Stimulated activated CD4-positive, alpha-beta T cell treated with anti-CD3 and anti-CD28 coated beads, Interleukin-2, amount 100 ng/mL, for 4 hours (primary cell): ENCODE measurements at places on chromosomes 16 and 17.

GRCh38 chr17:17186551-17187505, 19.3 kb downstream of the PLD6 start:
- no peak for DNase-seq

DNA sequence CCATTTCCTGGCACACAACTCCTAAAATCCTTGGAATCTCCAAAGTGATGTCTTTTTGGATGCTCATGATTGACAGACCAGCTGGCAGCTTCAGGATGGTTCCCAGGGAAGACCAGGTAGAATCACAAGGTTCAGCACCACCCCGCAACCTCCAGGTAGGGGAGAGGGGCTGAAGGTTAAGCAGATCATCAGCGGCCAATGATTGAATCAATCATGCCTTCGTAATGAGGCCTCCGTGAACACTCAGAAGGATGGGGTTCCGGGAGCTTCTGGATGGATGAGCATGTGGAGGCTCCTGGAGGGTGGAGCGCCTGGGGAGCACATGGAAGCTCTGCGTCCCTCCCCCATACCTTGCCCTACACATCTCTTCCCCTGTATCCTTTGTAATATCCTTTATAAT, 185.9 kb downstream of the SEC14L1 start:
- DNase-seq, result no peak

- DNase-seq, result no peak
Observed at GRCh38 chr17:74558882-74559519, 8.3 kb downstream of the CD300H start.

DNA sequence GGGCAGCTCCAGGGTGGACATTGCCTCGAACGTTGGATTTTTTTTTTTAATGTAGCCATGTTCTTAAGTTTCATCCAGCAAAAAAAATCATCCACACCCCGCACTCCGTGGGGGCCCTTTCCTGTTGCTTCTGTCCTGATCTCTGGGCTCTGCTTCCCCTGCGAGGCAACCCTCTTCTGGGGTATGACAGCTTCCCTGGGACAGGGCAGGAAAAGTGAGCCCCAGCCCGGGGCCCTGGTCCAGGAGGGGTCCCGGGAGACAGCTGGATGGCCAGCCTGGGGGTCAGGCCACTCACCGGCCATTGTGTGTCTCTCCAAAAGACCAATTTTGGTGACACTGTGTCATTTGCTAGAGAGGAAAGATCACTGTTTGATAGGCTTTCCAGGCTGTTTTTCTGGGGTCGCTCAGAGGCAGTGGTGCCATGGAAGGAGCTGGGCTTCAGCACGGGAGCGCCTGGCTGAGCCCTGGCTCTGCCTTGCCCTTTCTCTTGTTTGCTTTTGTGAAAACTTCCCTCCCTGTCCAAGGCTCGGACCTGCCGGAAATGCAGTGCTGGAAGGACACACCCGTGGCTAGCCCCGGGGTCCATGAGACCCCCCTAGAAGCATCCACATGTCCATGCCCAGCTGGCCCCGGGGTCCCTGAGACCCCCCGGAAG, 41.0 kb upstream of the CHMP6 start:
- DNase-seq, result no peak

DNA sequence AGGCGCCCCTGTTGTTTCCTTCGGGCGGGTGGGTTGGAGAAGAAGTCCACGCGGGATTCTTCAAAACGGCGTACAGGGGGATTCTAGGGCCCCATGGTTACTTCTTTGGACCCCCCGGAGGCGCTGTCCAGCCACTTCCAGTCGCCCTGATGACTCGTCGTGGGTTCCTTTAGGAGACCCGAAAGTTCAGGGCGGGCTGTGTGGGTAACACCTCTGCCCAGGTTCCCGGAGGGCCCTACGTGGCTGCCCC, 716 bp upstream of the HIC1 start:
- DNase-seq, result no peak

- no peak for DNase-seq
Observed at GRCh38 chr17:81978524-81979298, 1.3 kb downstream of the ASPSCR1 start.

DNA sequence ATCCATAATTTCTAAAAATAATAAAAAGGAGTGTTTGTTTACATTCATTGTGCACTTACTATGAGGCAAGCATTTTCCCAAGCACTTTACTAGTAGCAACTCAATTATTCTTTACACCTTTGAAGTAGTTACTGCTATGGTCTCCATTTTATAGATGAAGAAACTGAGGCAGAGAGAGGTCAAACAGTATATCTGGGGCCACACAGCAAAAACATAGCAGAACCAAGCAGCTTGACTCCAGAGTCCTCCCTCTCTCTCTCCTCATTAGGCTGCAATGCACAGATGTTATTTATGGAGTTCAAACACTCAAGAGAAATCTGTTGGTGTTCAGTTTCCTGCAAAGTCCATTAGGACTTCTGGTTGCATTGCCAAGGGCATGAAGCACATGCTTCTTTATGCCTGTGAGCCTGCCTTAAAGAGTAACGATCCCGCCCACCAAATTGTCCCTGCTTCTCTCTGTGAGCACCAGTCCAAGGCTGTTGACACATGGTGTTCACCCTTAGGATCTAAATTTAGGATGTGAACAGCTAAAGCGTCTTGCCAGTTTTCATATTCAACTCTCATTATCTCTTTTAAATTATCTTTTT, 44.0 kb downstream of the GPRC5B start:
- DNase-seq, result no peak

DNA sequence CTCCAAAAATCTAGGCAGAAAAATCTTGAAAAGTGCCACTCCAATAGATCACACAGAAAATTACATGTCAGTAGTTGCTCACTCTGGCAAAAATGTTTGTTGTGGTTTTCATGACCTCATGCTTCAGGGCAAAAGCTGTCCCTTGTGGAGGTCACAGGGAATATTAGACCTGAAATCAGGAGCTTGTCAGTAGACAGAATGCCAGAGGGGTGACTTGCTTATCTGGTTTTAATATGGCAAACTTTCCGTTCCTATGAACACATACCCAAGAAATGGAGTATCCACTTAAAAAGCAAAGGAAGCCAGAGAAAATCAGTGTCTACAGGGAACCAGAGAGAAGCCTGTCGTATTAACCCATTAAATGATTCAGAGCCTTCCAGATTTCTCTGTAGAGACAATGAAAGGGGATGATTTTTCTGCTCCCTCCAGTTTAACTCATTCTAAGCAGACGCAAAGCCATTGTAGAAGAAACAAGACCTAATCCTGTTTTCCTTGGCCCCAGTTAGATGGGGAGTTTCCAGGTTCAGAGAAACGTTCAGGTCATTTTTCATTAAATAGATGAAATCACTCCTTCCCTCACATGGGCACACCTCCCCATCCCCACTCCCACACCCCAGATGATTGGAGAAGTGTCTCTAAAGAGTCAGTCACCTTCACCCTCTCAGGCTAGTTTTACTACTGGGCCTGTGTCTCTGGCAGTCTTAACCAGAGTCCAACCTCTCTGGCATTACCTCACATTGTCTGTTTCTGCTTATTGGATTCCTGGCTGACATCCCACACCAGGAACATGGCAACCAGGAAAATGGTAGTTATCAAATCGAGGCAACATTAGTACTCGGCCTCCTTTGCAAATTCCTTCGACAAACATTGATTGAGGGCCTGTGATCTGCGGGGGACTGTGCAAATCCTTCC, 6.0 kb downstream of the SOX9 start:
- no peak for DNase-seq

- DNase-seq, result no peak
Observed at GRCh38 chr17:63515426-63515825, 7.7 kb upstream of the KCNH6 start.

- DNase-seq, result no peak
Observed at GRCh38 chr16:66746048-66746447, 5.4 kb downstream of the DYNC1LI2 start.

DNA sequence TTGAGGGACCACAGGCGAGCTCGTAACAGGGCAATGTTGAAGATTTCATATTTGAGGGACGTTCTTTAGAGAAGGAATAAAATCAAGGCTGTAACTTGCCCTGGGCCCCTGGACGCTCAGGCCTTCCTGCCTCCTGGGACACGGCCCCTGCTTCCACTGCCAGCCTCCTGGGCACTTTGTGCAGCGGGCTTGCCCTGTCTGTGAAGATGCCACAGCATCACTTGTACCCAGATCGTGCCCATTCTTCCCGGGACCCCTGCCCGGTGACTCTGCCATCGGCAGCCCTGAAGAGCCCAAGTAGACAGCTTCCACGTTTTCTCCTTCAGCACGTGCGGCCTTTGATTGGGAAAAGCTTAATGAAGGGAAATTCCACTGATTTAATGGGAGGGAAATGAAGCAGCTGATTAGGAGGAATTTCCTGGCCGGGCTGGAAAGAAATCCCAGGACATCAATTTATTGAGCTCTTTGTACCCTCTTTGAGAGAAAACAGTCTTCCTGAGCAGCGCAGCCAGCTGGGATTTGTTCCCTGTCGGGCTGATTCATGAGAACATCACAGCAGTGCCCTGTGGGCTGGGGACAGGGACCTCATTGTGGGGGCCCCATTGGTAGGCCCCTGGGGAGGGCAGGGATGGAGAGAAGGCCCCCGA, 71.5 kb downstream of the CRISPLD2 start:
- DNase-seq, result no peak

DNA sequence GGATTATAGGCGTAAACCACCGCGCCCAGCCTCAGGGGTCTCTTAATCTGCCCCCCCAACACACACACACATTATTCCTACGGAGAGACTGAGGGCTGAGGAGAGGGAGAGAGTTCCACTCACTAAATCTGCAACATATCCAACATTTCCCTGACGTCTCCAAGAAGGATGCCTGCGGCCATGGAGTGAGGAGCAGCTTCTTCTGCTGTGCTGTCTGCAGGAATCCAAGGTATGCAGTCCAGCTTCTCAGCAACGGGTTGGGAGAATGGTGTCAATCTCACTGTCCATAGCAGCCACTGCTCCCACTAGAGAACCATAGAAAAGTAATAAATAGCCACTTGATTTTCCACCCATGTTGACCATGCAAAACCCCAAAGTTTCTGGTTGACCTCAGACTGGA, 5.1 kb upstream of the PLXDC1 start:
- DNase-seq, result no peak

- DNase-seq, result no peak
Observed at GRCh38 chr16:1781758-1782407, 488 bp downstream of the SPSB3 start.

GRCh38 chr16:75266738-75267630, 15.6 kb upstream of the BCAR1 start:
- no peak for DNase-seq

DNA sequence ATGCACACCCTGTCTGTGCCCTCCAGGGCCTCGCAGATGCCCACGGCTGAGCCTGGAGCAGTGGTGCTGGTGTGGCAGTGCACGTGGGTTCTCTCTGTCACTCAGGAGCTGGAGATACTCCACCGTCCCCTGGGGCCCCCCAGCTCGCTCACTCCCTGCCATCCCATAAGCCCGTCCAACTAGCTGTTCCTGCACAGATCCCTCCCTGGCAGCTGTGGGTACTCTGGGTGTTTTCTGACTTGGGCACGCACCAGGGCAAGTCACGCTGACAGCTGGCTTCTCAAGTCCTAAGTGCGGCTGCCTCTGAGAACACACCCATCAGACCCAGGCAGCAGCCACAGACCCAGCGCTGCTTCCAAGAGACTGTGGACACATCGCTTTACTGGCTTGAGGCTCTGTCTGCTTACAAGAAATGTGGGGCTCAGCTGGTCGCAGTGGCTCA, 25.4 kb upstream of the ITGB4 start:
- DNase-seq, result no peak

GRCh38 chr17:58991718-58992331, 114.9 kb downstream of the TRIM37 start:
- no peak for DNase-seq

GRCh38 chr16:12551530-12551929, 252.2 kb downstream of the CPPED1 start:
- DNase-seq, result no peak

GRCh38 chr17:80356231-80356856, 58.6 kb upstream of the ENDOV start:
- DNase-seq, result no peak

- no peak for DNase-seq
Observed at GRCh38 chr17:54992797-54993639, 24.5 kb downstream of the STXBP4 start.

GRCh38 chr17:44362949-44363612, 572 bp downstream of the FAM171A2 start:
- no peak for DNase-seq

- no peak for DNase-seq
Observed at GRCh38 chr17:17104494-17104893, 62.2 kb downstream of the MPRIP start.

- DNase-seq, result no peak
Observed at GRCh38 chr16:2467528-2468232, 3.4 kb upstream of the NTN3 start.

DNA sequence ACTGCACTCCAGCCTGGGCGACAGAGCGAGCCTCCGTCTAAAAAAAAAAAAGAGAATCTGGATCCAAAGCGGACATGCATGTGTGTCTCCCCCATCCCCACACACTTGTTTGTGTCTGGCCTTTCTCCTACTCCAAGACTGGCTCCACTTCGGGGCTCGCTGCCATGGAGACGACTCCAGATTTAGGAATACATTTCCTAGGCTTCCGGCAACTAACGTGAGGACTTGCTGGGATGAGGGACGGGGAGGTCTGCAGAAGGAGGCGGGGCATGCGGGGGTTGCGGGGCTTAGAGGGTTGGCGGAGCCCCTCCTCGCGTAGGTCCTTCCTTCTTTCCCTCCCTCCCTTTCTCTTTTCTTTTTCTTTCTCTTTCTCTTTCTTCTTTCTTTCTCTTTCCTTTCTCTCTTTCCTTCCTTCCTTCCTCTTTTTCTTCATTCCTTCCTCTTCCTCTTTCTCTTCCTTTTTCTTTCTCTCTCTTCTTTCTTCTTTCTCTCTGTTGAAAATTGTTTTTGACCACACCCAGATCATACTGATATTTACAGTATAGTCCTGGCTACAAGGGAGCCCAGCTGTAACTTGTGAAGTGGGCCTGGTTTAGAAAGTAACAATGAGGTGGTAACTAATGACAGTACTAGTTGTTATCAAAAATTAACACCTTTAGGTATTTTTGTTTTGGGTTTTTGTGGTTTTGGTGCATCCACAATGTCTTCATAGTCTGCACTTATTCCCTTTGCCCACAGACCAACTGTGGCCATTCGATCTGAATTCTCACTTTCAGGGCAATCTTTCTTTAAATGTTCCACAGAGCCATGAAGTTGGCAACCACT, 25.2 kb downstream of the MIS12 start:
- DNase-seq, result no peak

- no peak for DNase-seq
Observed at GRCh38 chr16:72999541-73000019, 48.3 kb downstream of the ZFHX3 start.

GRCh38 chr16:48524348-48525200, 85.4 kb downstream of the N4BP1 start:
- no peak for DNase-seq

GRCh38 chr16:20734782-20735181, 6.8 kb downstream of the THUMPD1 start:
- no peak for DNase-seq

DNA sequence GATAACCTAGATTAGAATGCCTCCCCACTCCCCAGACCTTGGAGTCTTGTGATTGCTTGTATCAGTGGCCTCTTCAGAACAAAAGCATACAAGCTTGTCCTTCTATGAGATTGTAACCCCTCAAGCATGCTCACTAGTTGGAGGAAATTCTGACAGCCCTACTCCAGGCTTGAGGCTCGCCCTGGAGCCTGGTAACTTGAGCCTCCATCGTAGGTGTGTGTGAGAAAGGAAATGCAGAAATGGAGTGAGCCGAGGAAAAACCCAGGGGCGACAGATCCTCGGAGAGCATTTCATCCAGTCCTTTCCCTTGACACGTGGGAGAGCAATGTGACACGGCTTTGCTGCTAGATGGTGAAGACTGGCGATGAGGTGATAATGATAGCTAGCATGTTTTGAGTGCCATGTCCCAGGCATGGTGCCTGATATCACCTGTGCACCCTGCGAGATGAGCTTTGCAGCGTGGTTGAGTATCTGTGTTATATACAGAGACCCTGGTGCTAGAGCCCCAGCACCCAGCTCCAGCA, 31.2 kb downstream of the GNAO1 start:
- no peak for DNase-seq
